HCT116 (cell line): ENCODE measurements at places on chromosomes 16 and 17.
A peak's percentile ranks its signal among the peaks of the same experiment; 100 is the strongest.

DNA sequence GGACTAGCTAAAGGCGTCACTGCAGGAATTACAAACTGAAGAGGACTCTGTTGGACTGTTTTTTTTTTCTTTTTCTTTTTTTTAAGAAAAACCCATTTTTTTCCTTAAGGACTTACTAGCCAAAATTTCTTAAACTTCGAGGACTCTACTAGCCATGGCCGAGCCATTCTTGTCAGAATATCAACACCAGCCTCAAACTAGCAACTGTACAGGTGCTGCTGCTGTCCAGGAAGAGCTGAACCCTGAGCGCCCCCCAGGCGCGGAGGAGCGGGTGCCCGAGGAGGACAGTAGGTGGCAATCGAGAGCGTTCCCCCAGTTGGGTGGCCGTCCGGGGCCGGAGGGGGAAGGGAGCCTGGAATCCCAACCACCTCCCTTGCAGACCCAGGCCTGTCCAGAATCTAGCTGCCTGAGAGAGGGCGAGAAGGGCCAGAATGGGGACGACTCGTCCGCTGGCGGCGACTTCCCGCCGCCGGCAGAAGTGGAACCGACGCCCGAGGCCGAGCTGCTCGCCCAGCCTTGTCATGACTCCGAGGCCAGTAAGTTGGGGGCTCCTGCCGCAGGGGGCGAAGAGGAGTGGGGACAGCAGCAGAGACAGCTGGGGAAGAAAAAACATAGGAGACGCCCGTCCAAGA lies 878 bp downstream of the HEXIM1 start:
- peak; percentile 64 for DNase-seq

GRCh38 chr17:29585080-29585751 lies 4.2 kb downstream of the GIT1 start:
- DNase-seq = no peak

GRCh38 chr16:12515746-12516145 lies 287.9 kb downstream of the CPPED1 start:
- DNase-seq = no peak

DNA sequence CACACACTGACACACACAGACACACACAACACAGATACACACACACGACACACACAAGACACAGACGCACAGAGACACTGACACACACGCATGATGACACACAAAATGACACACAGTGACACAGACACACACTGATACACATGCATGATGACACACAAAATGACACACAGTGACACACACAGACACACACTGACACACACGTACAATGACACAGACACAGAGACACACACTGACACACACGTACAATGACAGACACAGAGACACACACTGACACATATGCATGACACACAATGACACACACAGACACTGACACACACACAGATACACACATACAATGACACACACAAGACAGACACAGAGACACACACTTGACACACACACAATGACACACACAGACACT lies 10.3 kb downstream of the CACNG1 start:
- DNase-seq = no peak

DNA sequence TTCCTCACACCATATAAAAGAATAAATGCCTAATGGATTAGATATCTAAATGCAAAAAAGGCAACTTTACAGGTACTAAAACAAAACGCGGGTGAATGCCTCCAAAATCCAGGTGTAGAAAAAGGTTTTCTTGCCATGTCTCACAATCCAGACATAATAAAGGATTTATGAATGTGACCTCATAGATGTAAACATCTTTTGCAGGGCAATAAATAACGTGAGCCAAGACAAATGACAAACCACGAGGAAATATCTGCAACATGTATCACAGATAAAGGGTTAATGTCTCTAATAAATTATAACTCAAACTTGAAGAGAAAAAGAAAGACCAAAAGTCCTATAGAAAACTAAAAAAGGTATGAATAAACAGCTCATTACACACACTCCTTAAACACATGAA lies 180.7 kb downstream of the PARN start:
- no peak for DNase-seq

DNA sequence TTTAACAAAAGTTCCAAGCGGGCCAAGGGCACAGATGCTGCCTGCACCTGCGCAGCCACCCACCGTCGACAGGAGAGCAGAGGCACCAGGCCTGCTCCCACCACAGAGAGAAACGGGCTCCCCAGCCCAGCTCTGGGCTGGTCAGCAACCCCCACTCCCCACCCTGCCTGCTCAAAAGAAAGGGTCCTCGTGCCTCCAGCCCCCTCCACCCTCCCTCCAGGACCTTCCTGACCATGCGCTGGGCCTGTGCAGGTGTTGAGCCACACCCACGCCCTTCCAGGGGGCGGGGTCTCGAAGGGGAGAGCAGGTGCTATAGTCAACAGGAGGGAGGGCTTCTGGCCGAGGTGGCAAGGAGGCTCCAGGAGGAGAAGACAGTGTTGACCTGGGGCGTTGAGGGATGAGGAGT lies 25.3 kb downstream of the ZNF778 start:
- DNase-seq = no peak

GRCh38 chr17:13888056-13888609 lies 181.2 kb upstream of the COX10 start:
- no peak for DNase-seq

- no peak for DNase-seq
Observed at GRCh38 chr16:30777591-30778297, 9.3 kb downstream of the ZNF629 start.

DNA sequence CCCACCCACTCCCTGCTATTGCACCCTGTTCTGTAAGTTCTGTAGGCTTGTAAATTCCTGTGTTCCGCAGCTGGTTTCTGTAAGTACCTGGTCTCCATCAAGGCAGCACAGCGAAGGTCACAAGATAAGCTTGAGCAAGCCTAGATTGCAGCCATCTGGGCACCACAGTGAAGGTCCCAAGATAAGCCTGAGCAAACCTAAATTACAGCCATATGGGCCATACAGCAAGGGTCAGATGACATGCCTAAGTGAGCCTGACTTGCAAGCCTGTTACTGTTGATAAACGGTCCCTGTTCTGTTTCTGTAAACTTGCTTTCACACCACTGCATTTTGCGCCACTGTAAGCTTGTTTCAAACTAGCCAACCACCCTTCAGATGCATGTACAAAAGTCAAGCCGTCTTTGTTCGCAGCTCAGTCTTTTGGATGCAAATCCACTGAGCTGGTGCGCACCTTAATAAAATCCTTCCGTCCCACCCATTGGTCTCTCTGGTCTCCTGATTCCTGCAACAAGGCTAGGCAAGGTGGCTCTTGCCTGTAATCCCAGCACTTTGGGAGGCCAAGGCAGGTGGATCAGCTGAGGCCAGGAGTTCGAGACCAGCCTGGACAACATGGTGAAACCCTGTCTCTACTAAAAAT lies 42.6 kb upstream of the ATF7IP2 start:
- peak; percentile 19 for DNase-seq

GRCh38 chr17:29215717-29216116 lies 30.9 kb upstream of the CRYBA1 start:
- DNase-seq = no peak

DNA sequence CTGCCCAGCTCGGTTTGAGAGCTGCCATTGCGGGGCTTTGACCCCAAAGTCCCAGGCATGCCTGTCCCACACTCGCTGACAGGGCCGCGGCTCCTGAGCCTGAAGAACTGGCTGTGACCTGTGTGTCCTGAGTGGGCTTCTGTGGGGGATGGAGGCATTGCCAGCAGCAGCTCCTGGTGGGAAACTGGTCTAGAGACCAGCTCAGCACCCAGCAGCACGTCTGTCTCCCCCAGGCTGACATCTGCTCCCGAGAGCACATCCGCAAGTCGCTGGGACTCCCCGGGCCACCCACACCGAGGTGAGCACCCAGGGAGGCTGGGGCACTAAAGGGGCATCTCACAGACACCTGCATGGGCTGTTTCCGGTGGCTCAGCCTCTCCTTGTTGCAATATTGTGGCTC lies 13.4 kb downstream of the ENDOV start:
- no peak for DNase-seq

DNA sequence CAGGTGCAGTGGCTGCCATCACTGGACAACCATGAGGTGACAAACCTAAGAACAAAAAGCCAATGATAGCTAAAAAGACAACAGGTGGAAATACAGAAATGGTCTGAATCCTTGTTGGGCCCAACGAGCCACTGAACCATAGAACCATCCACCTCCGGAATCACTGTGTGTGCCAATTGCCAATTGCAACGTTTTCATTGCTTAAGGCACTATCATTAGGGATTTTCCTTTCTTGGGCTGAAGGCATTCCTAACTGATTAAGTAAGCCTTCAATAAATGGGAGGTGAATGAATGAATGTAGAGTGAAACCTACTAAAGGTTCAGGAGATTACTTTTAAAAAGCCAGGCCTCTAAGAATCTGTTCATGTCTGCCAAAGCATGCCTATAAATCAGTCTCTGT lies 3.6 kb downstream of the USP31 start:
- no peak for DNase-seq

GRCh38 chr16:89020925-89021595 lies 44.1 kb upstream of the CBFA2T3 start:
- no peak for DNase-seq

GRCh38 chr16:27954191-27954590 lies 109.3 kb downstream of the GSG1L start:
- DNase-seq = no peak

GRCh38 chr16:22353191-22353919 lies 21.1 kb downstream of the CDR2 start:
- peak; percentile 19 for DNase-seq

DNA sequence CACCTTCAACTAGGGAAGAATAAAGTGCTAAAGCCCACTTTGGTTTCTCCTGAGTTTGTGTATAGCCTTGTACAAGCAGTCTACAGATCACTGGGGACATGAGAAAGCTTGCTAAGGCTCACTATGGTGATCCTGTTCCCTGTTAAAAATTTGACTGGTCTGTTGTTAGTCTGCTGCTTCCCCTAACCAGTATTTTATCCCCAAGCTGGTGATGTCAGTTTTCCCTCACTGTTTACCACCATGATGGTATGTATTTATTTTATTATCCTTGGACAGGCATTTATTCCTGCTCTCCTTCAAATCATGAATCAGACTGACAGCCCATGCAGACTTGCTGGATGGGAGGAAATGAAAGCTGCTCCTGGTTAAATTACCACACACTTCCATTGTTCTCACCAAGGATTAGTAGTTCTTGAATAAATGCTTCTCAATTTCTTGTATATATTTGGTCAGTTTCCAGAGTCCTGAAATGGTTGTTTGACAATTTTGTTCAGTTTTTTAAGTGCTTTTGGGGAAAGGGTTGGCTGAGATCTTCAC lies 99.6 kb downstream of the CA4 start:
- DNase-seq = no peak

- DNase-seq = no peak
Observed at GRCh38 chr17:32917842-32918241, 10.1 kb upstream of the TMEM98 start.

- DNase-seq = no peak
Observed at GRCh38 chr16:27728691-27729090, 178.7 kb downstream of the KATNIP start.

- DNase-seq = no peak
Observed at GRCh38 chr16:2784358-2785100, 2.8 kb downstream of the PRSS33 start.

DNA sequence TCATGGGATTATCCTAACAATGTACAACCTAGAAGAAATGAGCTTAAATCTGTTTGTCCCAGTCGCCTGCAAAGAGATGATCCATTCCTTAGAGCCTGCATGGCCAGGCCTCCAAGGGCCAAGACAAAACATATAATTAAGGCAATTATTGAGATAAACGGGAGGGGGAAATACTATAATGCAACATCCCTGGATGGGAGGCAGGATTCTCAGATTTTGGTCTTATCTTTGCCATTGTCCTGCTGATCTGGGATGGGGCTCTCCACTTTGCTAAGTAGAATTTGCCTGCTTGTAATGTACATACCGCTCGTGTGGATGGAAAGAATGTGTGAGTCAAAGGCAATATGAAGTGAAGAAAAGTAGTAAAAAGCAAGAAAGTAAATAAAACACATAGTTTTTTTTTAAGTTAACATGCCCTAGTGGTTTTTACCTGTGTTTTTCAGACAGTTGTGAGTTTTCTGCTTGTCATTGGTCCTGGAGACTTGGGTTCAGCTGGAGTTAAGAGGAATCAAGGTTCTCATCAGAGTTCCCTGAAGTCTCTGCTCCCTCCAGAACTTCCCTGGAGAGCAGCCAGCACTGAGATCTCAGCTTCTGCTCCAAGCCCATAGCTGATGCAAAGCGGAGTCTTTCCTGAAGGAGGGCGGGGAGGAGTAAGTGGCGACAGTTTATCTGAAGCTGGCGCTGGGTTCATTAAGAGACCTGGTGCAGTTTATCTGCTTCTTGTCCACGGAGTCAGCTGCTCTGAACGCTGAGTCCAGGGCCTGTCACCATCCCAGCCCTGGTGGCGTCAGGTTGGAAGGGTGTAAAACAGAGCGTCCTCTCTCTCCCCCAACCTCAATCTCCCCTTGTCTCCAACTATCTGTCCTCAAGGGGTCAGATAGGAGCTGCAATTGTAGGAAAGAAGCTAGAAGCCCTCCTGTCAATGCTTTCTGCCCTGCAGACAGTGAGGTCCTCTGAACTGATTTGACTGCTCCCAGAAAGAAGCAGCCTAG lies 30.1 kb downstream of the HOXB1 start:
- no peak for DNase-seq

DNA sequence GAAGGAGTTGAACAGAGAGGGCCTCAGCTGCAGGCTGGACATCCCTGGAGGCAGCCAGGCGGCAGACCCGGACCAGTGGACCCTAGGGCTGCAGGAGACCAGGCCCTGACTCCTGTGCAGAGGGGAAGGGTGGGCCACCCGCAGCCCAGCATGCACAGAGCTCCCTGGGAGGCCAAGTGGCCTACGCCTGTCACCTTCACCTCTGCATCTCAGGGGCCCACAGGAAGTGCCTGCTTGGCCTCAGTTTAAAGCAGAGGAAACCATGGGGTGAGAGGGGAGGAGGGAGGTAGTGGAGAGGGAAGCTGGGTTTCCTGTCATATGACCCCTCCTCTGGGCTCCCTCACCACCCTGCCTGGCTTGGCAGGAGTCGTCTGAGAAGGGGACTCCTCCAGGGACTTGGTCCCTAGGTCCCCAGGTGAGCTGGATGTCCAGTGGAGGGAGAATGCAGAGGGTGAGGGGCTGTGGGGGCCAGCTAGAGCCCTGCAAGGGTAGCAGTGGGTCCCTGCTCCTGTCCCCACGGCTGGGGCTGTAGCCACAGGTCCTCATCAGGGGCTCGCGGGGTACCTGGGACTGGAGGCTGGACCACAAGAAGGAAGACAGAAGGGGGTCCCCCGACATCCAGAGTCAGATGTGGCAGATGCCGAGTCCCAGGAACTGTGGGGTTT lies at the start of gene TMC8:
TMC8 (plus strand) TSS at position 335 of the 665 bp plus-strand sequence. CDS start 818 bp downstream, outside the sequence.
- no peak for DNase-seq

DNA sequence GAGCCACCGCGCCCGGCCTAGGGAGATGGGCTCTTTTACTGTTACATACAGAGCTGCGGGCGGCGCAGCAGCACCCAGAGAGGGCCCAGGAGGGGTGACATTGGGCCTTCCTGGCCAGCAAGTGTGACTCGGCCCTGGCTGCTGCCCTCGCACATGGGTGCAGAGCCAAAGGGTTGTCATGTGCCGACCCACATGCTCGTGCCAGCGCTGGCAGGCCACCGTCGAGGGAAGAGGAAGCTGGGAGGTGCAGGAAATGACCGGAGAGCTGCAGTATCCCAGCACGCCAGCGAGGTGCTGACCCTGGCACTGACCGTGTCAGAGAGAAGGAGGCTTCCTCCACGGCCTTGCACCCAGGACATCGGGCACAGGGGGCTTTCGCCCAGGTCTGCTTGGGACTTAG lies 8.0 kb downstream of the ENDOV start:
- DNase-seq = no peak

- DNase-seq = no peak
Observed at GRCh38 chr16:65831903-65832666, 534.4 kb upstream of the CDH5 start.
